ENCODE measurements at places on chromosomes 11 and 22. TPM values are rescaled to one million over a fixed set of nuclear protein-coding genes. Genes with fewer than 3 reads are reported as not detected.

C11orf52 gene
- 14.6 TPM for polyA plus RNA-seq

TESMIN gene
- polyA plus RNA-seq, result 10.0 TPM

RPS3 gene
- polyA plus RNA-seq, result 3,748 TPM

CASP5 gene
- polyA plus RNA-seq, result 15.2 TPM

GRCh38 chr11:129580278-129580677 lies 204.6 kb downstream of the BARX2 start:
- no peak for DNase-seq

DNA sequence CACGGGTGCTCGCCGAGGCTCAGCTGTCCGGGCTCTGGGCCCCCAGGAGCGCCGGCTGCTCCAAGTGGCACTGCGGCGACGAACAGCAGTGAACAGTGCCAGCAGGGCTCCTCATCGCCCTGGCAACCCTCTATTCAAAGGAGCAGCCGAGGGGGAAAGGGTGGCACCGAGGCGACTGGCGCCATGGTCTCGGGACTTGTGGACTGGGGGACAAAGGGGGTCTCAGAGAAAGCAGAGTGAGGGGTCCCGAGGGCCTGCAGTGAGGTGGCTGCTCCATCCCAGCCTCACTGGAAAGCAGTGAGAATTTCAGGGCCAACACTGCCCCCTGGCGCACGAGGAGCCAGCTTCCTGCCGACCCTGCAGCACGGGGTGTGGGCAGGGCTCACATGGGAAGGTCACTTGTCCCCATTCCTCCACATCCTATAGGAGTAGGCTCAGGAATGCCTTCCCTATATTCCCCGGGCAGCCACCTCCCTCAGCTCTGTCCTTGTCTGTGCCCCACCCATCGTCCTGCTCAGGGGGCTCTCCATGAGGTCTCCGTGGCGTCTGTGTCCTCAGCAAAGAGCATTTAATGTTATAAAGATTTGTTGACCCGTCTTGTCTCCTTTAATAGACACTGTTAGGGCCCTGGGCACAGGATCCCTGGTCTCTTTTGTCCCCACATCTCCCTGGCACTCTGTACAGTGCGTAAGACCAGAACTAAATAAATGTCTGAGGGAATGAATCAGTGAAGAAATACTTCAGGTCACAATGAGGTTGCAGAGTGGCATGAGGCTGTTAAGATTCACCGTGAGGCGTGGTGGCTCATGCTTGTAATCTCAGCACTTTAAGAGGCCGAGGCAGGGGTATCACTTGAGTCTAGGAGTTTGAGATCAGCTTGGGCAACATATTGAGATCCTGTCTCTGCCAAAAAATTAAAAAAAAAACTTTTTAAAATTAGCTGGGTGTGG lies 26.4 kb downstream of the LRFN4 start:
- peak; percentile 51 for DNase-seq

- DNase-seq, result no peak
Observed at GRCh38 chr11:129655247-129655832, 160.3 kb upstream of the TMEM45B start.

GRCh38 chr22:33869946-33870345 lies 50.3 kb downstream of the LARGE1 start:
- no peak for DNase-seq

GRCh38 chr22:29550005-29550404 lies 3.6 kb downstream of the THOC5 start:
- DNase-seq, result no peak

GRCh38 chr11:24617856-24618255 lies 121.0 kb downstream of the LUZP2 start:
- no peak for DNase-seq

DNA sequence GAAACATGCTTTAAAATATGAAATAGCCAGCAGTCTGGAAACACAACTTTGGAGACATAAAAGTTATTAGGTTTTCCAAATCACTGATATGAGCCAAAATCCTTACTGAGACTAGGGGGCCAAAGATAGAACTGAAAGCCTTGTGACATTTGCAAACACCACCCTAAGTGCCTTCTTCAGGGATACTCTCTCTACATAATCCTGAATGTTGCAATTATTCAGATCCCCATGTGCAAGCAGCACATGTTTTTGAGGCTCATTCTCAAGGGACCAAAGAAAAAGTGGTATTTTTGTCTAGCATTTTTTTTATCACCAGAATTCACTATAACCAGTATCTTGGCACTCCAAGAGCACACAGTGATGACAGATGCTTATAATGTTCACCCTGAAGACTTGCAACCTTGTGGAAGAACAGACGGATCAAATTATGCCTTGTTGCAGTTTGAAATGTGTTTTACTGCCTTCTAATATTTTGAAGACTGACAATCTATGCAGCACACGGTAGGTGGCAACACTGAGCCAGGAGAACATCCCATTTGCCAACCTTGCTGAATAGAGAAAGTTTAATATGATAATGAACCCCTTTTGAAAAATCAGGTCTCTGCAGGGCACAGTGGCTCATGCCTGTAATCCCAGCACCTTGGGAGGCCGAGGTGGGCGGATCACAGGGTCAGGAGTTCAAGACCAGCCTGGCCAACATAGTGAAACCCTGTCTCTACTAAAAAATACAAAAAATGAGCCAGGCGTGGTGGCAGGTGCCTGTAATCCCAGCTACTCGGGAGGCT lies 78.5 kb downstream of the PLEKHA7 start:
- no peak for DNase-seq

- no peak for DNase-seq
Observed at GRCh38 chr22:34019190-34019845, 99.0 kb upstream of the LARGE1 start.

- no peak for DNase-seq
Observed at GRCh38 chr11:19027829-19028595, 32.5 kb downstream of the MRGPRX2 start.

GRCh38 chr11:134792044-134792443 lies 380.0 kb upstream of the B3GAT1 start:
- DNase-seq, result no peak

GRCh38 chr11:46361283-46362155 lies 14.3 kb downstream of the DGKZ start:
- DNase-seq, result peak; percentile 42

DNA sequence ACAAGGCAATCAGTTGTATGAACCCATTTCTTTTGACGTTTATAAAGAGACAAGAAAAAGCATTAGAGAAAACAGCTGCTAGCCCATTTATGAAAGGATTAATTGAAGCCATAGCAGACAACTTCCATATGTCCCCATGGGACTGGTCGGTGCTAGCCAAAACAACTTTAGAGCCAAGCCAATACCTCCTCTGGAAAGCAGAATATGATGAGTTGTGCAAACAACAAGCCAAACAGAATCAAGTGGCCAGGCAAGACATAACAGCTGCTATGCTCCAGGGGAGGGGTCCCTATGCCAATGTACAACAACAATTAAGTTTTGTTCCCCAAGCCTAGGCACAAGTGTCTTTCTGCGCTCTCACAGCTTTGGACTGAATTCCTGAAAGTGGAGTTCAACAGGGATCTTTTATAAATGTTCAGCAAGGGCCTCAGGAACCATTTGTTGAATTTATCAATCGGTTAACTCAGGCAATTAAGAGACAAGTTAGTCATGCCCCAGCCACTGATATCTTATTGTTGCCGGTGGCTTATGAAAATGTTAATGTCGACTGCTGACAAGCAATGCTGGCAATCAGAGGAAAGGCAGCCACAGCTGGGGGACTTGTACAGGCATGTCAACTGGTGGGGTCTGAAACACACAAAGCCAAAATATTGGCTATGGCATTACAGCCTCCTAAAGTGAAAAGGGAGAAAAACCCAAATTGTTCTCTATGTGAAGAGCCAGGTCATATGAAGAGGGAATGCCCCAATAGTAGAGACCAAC lies 1593.1 kb upstream of the TENM4 start:
- no peak for DNase-seq

DNA sequence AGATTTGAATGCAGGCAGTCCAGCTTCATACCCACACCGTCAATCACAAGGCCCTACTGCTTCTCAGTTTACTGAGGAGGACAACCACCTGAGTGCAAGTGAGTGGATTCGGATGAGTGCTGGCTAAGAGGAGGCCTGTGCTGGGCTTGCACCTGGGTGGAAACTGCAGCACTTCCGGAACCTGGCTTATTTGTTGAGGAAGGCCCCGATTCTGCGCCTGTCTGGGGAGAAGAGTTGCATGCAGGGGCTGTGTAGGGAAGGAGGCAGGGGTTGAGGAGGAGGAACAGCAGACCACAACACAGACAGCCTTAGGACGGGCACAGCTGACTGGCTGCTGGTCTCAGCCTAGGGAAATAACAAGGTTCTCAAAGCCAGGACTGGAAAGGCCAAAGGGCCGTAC lies 20.8 kb downstream of the ABTB2 start:
- DNase-seq, result no peak

GRCh38 chr11:67584205-67584880 lies 731 bp downstream of the GSTP1 start:
- DNase-seq, result peak; percentile 80

GRCh38 chr22:44880610-44881290 lies 128.4 kb downstream of the ARHGAP8 start:
- no peak for DNase-seq

DNA sequence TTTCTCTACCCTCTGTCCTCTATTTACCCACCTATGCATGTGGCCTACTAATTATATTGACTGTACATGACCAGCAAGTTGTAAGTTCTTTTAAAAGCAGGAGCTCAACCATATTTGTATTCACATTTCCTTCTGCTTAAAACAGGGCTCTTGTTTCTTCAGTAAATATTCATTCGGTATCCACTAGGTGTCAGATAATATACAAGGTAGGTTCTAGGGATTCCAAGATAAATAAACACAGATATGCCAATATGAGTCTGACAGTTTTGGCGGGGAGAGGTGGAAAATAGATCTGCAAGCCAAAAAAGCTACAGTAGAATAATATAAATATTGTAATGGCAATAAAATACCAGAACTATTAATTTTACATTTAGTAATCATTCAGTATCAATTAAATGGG lies 15.3 kb upstream of the RAB30 start:
- peak; percentile 20 for DNase-seq

- no peak for DNase-seq
Observed at GRCh38 chr22:29712119-29712518, 7.7 kb upstream of the CABP7 start.

- peak; percentile 55 for DNase-seq
Observed at GRCh38 chr22:39530692-39531331, 1.7 kb downstream of the RPS19BP1 start.

GRCh38 chr22:46985507-46985882 lies 223.0 kb downstream of the TBC1D22A start:
- DNase-seq, result no peak

DNA sequence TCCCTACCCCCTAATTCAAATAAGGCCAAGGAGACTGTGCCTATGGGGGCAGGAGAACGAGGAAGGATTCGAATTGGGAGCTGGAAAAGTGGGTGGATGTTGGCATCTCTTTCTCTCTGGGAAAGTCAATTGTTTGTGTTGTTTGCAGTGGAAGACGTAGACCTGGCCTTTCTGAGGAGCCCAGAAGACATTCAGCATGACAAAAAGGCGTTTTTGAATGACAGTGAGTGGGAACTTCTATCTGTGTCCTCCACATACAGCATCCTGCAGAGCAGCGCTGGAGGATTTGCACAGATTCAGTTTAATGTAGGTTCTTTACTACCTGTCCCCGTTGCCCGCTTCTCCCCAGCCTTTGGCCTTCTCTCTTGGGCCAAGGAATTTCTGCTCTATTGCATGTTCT lies 28.2 kb downstream of the HTR3B start:
- no peak for DNase-seq

DNA sequence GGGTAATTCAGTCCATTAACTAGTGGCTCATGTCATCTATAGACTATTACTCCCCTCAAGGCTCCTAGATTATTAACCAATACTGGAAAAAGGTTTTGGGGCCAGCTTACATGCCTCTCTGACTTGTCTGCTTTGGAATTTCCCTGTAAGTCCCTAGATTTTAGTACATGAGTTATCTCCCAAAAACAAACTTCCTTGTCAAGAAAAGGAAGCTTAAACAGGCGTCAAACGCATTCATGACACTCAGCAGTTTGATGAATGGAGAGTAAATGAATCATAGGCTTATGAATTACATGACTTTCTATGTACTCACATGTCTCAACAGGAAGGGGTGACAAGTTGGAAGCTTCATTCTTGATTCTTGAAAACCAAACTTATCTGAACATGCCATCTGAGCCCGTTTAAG lies 70.8 kb downstream of the BLID start:
- no peak for DNase-seq

DNA sequence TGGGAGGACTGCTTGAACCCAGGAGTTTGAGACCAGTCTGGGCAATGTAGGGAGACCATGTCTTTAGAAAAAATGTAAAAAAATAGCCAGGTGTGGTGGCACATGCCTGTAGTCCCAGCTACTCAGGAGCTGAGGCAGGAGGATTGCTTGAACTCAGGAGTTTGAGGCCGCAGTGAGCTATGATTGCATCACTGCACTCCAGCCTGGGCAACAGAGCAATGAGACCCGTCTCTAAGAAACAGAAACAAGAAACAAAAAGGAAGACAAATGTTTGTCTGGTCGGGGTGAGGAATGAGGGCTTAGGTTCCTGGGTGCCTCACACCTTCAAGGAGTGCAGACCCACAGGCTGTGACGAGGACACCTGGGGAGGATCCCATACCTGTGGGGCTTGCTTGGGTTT lies 191.9 kb downstream of the CEP164 start:
- peak; percentile 88 for DNase-seq

DNA sequence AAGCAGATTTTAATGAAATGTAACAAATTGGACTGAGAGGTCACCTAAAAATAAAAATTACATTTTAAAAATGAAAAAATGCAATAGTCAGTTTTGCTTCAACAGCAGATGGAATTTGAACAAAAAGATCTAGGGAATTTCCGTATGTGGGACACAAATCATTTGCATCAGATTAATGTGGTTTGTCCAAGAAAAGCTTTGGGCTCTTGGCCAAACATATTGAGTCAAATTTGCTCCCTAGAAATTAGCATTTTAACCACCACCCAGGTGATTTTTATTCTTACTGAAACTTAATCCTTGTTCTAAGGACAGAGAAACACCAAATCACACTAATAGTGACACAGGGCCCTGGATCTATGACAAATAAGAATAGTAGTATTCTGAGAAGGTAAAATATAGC lies 1477.8 kb downstream of the FAM181B start:
- no peak for DNase-seq

- DNase-seq, result no peak
Observed at GRCh38 chr11:69071956-69072355, 23.2 kb downstream of the TPCN2 start.

DNA sequence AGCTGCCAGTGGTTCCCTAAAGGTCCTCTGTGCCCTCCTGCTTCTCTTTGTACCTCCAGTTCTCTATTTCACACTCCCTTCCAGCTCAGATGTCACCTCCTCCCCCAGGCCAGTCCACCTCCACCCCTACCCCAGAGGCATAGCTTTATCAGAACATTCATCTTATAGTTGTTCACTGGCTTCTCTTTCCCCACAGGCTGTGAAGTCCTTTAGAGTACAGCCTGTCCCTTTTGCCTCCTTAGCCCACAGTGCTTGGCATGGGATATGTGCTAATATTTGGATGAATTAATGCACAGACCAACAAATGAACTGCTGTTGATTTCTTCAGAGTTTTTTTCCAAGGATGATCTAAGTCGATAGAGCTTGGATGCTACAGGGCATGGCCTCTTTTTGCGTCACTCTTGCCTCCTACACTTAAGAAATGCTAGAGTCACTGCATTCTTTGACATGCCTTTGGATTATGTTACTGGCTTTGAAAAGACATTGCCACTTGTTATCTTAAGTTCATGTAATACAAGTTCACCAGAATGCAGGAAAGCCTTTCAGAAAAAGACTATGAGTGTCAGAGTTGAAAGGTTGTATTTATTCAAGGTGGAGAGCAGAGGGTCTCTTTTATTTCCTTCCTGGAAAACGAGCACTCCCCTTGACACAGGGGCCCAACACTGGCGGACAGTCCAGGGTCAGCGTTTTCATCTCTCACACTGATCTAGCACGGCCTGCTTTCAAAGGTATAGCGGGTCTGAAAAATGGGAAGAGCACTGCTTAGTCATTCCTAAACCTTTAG lies 75.7 kb downstream of the PISD start:
- DNase-seq, result peak; percentile 45
